ENCODE measurements at places on chromosomes 2 and 18.
A peak's percentile ranks its signal among the peaks of the same experiment; 100 is the strongest.

GRCh38 chr2:201467666-201468065 lies 16.1 kb downstream of the STRADB start:
- DNase-seq = no peak

DNA sequence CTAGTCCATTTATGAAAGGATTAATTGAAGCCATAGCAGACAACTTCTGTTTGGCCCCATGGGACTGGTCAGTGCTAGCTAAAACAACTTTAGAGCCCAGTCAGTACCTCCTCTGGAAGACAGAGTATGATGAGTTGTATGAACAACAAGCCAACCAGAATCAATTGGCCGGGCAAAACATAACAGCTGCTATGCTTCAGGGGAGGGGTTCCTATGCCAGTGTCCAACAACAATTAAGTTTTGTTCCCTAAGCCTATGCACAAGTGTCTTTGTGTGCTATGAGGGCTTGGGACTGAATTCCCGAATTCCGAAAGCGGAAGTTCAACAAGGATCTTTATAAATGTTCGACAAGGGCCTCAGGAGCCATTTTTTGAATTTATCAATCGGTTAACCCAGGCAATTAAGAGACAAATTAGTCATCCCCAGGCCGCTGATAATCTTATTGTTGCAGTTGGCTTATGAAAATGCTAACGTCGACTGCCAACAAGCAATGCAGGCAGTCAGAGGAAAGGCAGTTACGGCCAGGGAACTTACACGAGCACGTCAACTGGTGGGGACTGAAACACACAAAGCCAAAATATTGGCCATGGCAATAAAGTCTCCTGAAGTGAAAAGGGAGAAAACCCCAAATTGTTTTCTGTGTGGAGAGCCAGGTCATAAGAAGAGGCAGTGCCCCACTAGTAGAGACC lies 57.9 kb downstream of the ZNF638 start:
- DNase-seq = no peak

- peak; percentile 48 for DNase-seq
Observed at GRCh38 chr2:43948370-43948769, 47.4 kb downstream of the LRPPRC start.

DNA sequence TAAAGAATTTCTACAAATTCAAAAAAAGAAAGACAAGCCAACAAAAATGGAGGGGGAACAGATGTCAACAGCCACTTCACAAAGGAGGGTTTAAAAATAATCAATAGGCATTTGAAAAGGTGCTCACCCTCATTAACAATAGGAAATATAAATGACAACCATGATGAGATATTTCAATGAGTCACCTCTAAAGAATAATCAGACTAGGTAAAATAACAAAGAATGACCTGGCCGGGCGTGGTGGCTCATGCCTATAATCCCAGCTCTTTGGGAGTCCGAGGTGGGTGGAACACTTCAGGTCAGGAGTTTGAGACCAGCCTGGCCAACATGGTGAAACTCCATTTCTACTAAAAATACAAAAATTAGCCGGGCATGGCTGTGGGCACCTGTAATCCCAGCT lies 133.6 kb downstream of the KCNE4 start:
- no peak for DNase-seq

GRCh38 chr2:105546628-105546974 lies 147.8 kb upstream of the FHL2 start:
- DNase-seq = no peak

GRCh38 chr2:231347638-231348037 lies 47.9 kb upstream of the B3GNT7 start:
- DNase-seq = no peak

GRCh38 chr2:130198343-130198742 lies at the start of gene TUBA3E:
TSS of gene TUBA3E (minus strand) at chr2:130198439. CDS start at chr2:130198360, 79 bp downstream.
- no peak for DNase-seq

GRCh38 chr2:173652311-173652710 lies 297.6 kb downstream of the CDCA7 start:
- DNase-seq = peak; percentile 91

DNA sequence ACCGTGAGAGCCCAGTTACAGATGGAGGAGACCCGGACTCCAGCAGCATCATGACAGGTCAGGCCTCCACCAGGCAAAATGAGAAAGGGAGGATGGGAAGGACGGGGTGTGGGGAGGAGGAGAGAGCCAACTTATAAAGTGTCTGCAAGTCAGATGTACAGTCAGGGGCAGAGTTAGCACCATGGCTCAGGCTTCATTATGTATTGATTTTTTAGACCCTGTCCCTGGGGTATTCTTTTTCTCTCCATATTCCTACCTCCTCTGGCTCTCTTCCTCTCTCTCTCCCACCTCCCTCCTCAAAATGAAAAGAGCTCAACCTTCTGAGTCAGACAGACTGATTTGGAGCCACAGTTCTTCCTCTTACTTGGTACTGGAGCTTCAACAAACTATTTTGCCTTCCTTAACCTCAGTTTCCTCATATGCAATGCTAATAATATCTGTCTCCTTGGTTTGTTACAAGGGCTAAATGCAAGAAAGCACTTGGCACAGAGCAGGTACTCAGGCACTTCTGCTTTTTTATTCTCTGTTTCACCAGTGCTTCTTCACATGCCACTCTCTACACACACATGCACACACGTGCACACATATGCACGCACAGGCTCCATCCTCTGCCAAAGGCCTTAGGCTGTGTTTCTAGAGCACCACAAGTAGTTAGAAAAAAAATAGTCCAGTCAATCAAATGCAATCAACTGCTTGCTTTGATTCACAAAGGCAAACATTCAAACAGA lies 92.3 kb upstream of the PKDCC start:
- no peak for DNase-seq

DNA sequence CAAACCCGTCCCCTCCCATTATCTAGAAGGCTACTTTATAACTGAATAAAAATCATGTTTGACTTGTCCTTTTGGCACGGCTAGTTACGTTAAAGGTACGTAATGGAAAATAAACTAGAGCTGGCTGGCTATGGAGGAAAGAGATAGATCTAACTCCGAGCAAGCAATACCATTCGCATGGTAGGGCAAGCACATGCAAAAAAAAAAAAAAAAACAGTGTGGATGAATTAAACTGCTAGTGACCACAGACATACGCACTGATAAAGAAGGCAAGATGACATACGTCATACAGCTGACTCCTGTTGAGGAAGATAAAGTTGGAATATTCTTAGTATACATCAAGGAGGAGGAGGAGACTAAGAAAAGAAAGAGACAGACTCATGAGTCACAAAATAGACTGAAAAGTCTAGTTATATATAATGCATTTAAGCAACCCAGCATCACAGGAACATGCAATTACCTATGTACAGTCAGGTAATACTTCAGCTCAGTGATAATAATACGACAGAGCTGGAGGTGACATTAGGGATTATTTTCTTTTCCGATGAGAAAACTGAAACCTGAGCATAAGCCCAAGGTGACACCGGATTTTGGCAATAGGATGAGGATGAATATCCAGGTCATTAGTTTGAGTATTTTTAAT lies 37.9 kb upstream of the NARS1 start:
- DNase-seq = no peak

GRCh38 chr2:25161055-25161781 lies 7.2 kb downstream of the POMC start:
- peak; percentile 19 for DNase-seq

GRCh38 chr2:239608723-239609122 lies 207.9 kb upstream of the HDAC4 start:
- no peak for DNase-seq

GRCh38 chr2:151111599-151112278 lies 149.9 kb downstream of the RBM43 start:
- peak; percentile 52 for DNase-seq

GRCh38 chr2:166972418-166972817 lies 84.1 kb downstream of the XIRP2 start:
- no peak for DNase-seq
